Ovary (tissue), 10 donors: ENCODE measurements at places on chromosomes 2 and 18. TPM values are rescaled to one million over a fixed set of nuclear protein-coding genes. Genes with fewer than 3 reads are reported as not detected.

GRCh38 chr2:16900405-16901025, 234.9 kb upstream of the CYRIA start:
- DNase-seq = no peak
- no peaks in the 10 kb centered on the region for H3K36me3 ChIP-seq
- H3K4me3 ChIP-seq = no peak overlapping the region
- H3K27me3 ChIP-seq = no peaks in the 10 kb centered on the region
- no peak overlapping the region for H3K27ac ChIP-seq

- peak overlapping the region; percentile 91 for H3K27ac ChIP-seq
- no peaks in the 10 kb centered on the region for H3K27me3 ChIP-seq
- H3K36me3 ChIP-seq = no peaks in the 10 kb centered on the region
- H3K4me1 ChIP-seq = peaks cover 11% of the 10 kb centered on the region
- peak overlapping the region; percentile 68 for H3K4me3 ChIP-seq
- peak; percentile 51 for DNase-seq
Observed at GRCh38 chr2:36356298-36356989, 866 bp downstream of the CRIM1 start.

DNA sequence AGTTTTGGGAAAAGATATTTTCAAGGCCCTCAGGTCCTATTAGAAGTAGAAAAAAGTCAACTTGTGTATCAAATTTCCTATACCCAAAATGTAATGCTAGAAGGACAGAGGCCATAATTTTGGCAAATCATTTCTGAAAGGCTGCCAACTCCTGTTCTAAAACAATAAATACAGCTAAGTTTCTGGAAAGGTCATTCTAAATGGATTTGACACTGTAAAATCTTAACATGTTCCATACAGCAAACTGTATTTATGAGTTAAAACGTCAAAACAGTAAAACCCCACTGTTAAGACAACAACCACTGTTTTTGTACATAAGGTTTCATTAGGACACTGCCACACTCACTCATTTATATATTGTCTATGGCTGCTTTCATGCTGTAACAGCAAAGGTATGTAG, 9.7 kb downstream of the FAM98A start:
- no peak overlapping the region for H3K27ac ChIP-seq
- H3K4me1 ChIP-seq = peaks cover 7% of the 10 kb centered on the region
- DNase-seq = no peak
- H3K27me3 ChIP-seq = no peaks in the 10 kb centered on the region

GRCh38 chr2:44310287-44310686, 35.0 kb downstream of the SLC3A1 start:
- H3K27ac ChIP-seq = no peak overlapping the region
- H3K4me3 ChIP-seq = no peak overlapping the region
- DNase-seq = no peak
- no peaks in the 10 kb centered on the region for H3K4me1 ChIP-seq

DNA sequence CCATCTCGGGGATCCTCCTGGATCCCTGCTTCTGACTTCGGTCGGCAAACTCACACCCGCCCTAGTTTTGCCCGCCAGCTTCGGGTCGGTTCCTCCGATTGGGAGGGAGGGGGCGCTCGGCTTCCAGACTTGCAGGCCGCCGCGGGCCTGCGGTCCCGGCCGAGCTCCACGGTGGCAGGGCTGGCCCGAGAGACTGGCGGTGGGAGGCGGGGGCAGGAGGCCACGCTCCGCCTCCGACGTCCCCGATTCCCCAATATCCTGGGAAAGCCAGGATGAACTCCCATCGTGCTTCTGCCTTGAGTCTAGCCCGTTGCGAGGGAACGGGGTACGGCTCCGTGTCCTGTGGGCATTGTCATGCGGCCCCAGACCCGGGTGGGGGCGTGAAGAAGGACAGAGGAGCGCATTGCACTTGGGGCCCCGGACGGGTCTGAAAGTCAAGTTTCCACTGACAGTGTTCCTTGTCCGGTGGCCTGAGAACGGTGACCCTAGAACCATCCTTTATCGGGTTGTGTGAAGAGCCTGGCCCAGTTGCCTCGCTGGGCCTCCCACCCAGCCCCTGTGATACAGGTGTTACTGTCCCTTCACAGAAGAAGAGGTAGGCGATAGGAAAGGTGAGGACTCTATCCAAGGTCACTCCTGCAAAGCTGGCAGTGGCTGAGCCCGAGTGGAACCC, 2.4 kb upstream of the INHBB start:
- no peaks in the 10 kb centered on the region for H3K27me3 ChIP-seq
- peak; percentile 84 for DNase-seq
- H3K36me3 ChIP-seq = no peaks in the 10 kb centered on the region
- no peak overlapping the region for H3K27ac ChIP-seq

DNA sequence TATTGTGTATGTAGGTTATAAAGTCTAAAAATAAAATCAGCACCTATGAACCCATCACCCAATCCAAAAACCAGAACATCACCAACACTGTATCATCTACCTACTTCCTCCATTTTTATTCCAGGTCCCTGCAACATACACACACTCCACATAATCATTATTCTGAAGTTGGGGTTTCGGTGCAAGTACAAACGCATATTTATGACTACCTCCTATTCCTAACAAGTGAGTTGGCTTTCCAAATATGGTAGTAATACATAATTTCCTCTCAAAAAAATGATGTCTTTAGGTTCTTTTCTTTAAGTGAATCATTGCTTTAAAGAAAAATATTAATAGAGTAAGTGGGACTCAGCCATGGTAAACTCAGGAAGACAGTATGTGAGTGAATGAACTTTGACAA, 3.3 kb downstream of the ACVR1 start:
- H3K27me3 ChIP-seq = no peaks in the 10 kb centered on the region
- H3K27ac ChIP-seq = no peak overlapping the region
- no peaks in the 10 kb centered on the region for H3K36me3 ChIP-seq
- DNase-seq = no peak
- no peak overlapping the region for H3K4me3 ChIP-seq
- peaks cover 14% of the 10 kb centered on the region for H3K4me1 ChIP-seq

GRCh38 chr18:25399554-25399953, 47.6 kb upstream of the ZNF521 start:
- H3K27me3 ChIP-seq = no peaks in the 10 kb centered on the region
- no peaks in the 10 kb centered on the region for H3K4me1 ChIP-seq
- H3K36me3 ChIP-seq = no peaks in the 10 kb centered on the region

GRCh38 chr2:241540771-241541561, 17.6 kb upstream of the BOK start:
- H3K27me3 ChIP-seq = no peaks in the 10 kb centered on the region
- H3K27ac ChIP-seq = no peak overlapping the region
- DNase-seq = peak; percentile 31
- H3K4me3 ChIP-seq = peak overlapping the region; percentile 11
- no peaks in the 10 kb centered on the region for H3K36me3 ChIP-seq
- H3K4me1 ChIP-seq = peaks cover 6% of the 10 kb centered on the region

- H3K4me3 ChIP-seq = no peak overlapping the region
- H3K4me1 ChIP-seq = no peaks in the 10 kb centered on the region
- no peaks in the 10 kb centered on the region for H3K36me3 ChIP-seq
- no peaks in the 10 kb centered on the region for H3K27me3 ChIP-seq
- DNase-seq = peak; percentile 41
- no peak overlapping the region for H3K27ac ChIP-seq
Observed at GRCh38 chr2:172253190-172254052, 150.7 kb upstream of the DLX2 start.

DNA sequence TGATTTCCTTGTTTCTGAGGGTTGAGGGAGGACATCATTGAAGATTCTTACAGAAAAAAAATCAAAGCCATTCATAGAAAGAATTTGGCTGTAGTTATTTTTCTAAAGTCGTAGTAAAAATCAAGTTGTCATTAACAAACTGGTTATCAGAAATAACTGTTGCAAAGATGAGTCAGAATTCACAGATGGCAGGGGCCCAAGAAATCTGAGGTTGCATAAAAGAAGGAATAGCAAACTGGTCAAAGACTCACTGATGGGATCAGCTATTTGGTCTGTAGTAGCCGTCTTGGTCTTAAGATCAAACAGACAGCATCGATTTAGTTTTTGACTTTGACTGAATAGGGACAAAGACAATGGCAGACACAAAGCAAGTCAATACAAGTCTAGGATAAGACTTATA, 334.3 kb downstream of the FIGN start:
- no peaks in the 10 kb centered on the region for H3K4me1 ChIP-seq
- H3K27ac ChIP-seq = no peak overlapping the region
- DNase-seq = no peak
- no peaks in the 10 kb centered on the region for H3K27me3 ChIP-seq
- H3K36me3 ChIP-seq = no peaks in the 10 kb centered on the region

- H3K4me1 ChIP-seq = peaks cover 6% of the 10 kb centered on the region
- H3K36me3 ChIP-seq = no peaks in the 10 kb centered on the region
- DNase-seq = no peak
- no peak overlapping the region for H3K4me3 ChIP-seq
- H3K27me3 ChIP-seq = no peaks in the 10 kb centered on the region
- no peak overlapping the region for H3K27ac ChIP-seq
Observed at GRCh38 chr2:174053355-174054151, 88.4 kb upstream of the SP3 start.

GRCh38 chr2:19993731-19994130, 3.8 kb upstream of the WDR35 start:
- H3K36me3 ChIP-seq = no peaks in the 10 kb centered on the region
- H3K4me1 ChIP-seq = peaks cover 3% of the 10 kb centered on the region
- no peak overlapping the region for H3K27ac ChIP-seq
- no peak for DNase-seq
- no peaks in the 10 kb centered on the region for H3K27me3 ChIP-seq

GRCh38 chr2:24912986-24913385, 7.1 kb downstream of the ADCY3 start:
- no peaks in the 10 kb centered on the region for H3K36me3 ChIP-seq
- peaks cover 20% of the 10 kb centered on the region for H3K4me1 ChIP-seq

GRCh38 chr2:26610504-26611335, 30.4 kb downstream of the CIB4 start:
- no peaks in the 10 kb centered on the region for H3K36me3 ChIP-seq
- DNase-seq = no peak
- H3K27me3 ChIP-seq = no peaks in the 10 kb centered on the region

The UGT1A3 gene
- total RNA-seq = not detected

The AGXT gene
- total RNA-seq = not detected

The FNDC4 gene
- total RNA-seq = 117 TPM

The AQP12A gene
- not detected for total RNA-seq

The SPEG gene
- 29.6 TPM for total RNA-seq

The TMEM163 gene
- 0.40 TPM for total RNA-seq

The GALNT13 gene
- not detected for total RNA-seq

The CFAP221 gene
- 2.4 TPM for total RNA-seq

The CKAP2L gene
- total RNA-seq = 1.4 TPM

The MC5R gene
- total RNA-seq = not detected

The NFU1 gene
- total RNA-seq = 41.3 TPM

The HOXD12 gene
- total RNA-seq = not detected
